NCI-H1105 (cell line): ENCODE measurements at places on chromosomes 1 and 21.

- DNase-seq, result no peak
Measured at GRCh38 chr1:235341334-235341733, 13.0 kb downstream of the GGPS1 start.

DNA sequence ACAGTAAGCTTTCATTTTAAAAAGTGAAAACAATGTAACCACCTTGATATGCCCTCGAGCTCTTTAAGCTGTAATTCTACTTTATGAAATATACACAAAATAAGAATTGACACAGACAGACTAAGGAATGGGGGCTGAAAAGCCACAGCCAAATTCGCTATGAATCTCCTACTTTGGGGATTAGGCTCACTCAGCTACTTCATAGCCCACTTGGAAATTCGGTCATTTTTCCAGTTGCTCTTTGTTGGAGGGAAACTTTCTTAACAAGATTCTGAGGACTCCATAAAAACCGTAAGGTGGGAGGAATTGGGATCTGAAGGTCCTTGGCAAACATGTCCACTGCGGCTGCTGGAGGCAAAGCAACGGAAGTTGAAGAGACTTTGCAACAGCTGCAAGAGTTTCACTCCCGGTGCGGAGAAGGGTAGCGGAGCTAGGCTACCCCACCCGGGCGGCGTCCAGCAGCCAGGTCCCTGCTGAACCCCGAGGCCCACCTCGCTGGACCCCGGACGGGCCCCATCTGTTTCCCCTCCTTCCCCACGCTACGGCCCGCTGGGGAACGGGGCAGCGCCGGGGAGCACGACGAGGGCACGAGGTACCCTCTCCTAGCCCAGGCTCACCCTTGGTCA is 634 bp downstream of the MYCBP start:
- DNase-seq, result no peak

DNA sequence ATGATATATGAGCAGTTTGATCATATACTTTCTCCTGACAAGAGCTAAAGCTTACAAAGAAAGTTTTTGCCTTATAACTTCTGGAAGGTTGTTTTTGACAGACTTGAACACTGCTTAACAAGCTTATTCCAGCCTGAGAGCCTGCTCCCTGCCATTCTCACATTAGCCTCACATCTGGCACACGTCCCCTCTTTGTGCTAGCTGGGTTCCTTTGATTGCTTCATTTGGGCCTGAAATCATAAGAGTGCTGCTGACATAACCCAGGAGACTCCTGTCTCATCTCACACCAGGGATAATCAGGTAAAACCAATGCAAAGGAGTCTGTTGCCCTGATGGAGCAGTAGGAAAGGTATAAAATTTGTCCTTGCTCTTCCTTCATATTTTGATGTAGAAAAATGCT is 1411.7 kb upstream of the B3GALT2 start:
- no peak for DNase-seq

- no peak for DNase-seq
Measured at GRCh38 chr1:1564268-1564667, 10.4 kb downstream of the SSU72 start.

- DNase-seq, result no peak
Measured at GRCh38 chr1:196619721-196620120, 11.5 kb upstream of the KCNT2 start.

- DNase-seq, result no peak
Measured at GRCh38 chr1:153790966-153791647, 15.9 kb downstream of the SLC27A3 start.

- DNase-seq, result no peak
Measured at GRCh38 chr1:150410582-150411101, 46.7 kb downstream of the RPRD2 start.

DNA sequence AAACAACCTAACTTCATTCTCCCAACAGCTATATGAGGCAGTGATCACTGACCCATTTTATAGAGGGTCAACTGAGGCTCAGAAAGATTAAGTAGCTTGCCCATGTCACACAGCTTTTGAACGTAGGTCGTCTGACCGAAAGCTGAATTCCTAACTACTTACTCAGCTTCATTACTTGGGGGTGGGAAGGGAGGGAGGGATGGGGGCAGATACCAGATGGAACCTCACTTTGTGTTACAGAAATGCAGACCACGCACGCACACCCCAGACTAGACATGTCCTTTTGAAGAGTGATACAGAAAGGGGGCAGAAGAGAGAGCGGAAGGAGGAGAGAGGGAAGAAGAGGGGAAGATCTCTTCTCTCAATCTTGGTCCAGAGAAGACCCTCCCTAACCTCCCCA is 2.3 kb downstream of the ADGRB2 start:
- DNase-seq, result no peak

DNA sequence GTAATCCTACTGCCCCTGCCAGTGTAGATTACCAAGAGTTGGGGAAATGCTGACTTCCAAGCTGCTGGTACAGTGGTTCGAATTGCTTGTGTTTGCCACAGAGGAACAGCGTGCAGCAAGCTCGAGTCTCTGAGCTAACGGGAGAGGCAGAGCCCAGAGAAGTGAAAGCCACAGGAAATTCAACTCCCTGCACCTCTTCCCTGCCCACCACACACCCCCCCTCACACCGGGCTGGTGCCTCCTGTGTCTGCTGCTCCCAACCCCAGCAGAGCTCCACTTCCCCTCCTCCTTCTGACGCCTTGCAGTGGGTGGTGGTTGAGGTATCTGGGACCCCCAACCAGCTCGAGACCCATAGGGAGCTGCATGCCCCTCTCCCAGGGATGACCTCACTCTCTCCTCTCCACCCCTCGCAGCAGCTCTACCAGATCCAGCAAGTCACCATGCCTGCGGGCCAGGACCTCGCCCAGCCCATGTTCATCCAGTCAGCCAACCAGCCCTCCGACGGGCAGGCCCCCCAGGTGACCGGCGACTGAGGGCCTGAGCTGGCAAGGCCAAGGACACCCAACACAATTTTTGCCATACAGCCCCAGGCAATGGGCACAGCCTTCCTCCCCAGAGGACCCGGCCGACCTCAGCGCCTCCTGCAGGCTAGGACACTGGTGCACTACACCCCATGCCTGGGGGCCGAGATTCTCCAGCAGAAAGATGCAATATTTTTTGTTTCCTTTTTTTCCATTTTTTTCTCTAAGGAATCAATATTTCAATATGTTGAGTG is 13.1 kb upstream of the KCNQ4 start:
- DNase-seq, result no peak

GRCh38 chr1:241963722-241964121 is 6.2 kb downstream of the BECN2 start:
- DNase-seq, result no peak

- no peak for DNase-seq
Measured at GRCh38 chr1:160521554-160521953, 1.5 kb downstream of the SLAMF6 start.
